ENCODE measurements at places on chromosomes 1 and 21.
A peak's percentile ranks its signal among the peaks of the same experiment; 100 is the strongest.

DNA sequence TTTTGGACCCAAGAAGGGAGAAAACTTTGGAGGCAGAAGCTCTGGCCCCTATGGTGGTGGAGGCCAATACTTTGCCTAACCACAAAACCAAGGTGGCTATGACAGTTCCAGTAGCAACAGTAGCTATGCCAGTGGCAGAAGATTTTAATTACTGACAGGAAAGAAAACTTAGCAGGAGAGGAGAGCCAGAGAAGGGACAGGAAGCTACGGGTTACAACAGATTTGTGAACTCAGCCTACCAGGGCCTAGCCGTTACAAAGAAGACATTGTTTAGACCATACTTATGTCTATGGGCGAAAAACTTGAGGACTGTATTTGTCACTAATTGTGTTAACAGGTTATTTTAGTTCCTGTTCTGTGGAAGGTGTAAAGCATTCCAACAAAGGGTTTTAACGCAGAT, 10.4 kb upstream of the ACOT11 start:
- no peak for DNase-seq

DNA sequence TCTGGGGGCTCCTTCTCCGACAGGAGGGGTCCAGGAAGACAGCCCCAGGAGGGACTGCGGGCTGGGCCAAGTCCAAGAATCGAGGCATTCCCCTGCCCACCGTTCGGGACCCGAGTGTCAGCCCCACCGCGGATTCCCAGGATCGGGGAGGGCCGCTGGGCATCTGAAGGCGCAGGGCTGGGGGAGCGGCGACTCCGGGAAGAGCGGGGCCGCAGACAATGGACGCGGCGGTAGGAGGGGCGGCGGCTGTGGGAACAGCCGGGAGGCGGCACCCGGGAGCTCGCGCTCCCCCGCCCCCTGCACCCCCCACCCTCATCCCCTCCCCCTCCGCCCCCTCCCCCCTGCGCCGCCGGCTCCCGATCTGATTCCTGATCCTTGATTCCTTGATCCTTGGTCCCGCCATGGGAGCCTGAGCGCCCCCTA, at the start of gene VANGL2:
Gene VANGL2 (plus strand): TSS at position 342 of the 423 bp plus-strand sequence. CDS start 15,274 bp downstream, outside the sequence.
- peak; percentile 65 for DNase-seq

DNA sequence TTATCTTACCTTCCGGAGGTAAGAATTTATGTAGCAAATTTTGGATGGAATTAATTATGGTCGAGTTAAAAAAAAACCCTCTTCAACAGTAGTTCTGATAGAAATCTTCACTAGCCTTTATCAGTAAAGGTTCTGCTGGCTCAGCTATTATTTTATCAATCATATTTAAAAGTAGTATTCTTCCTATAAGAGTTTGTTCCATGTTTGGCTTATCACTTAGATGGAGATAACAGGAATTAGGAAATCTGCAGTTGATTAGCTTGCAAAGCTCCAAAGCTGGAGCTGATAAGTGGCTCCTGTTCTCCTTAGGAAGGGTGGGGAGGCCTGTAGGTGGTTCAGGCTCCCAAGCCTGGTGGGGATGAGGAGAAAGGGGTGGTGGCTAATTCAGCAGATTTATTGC, 31.5 kb upstream of the DUSP10 start:
- no peak for DNase-seq

GRCh38 chr21:38472412-38473108, 25.7 kb downstream of the ERG start:
- DNase-seq = no peak

- no peak for DNase-seq
These were observed 55.9 kb downstream of the HNRNPR start for GRCh38 chr1:23288201-23288600.

DNA sequence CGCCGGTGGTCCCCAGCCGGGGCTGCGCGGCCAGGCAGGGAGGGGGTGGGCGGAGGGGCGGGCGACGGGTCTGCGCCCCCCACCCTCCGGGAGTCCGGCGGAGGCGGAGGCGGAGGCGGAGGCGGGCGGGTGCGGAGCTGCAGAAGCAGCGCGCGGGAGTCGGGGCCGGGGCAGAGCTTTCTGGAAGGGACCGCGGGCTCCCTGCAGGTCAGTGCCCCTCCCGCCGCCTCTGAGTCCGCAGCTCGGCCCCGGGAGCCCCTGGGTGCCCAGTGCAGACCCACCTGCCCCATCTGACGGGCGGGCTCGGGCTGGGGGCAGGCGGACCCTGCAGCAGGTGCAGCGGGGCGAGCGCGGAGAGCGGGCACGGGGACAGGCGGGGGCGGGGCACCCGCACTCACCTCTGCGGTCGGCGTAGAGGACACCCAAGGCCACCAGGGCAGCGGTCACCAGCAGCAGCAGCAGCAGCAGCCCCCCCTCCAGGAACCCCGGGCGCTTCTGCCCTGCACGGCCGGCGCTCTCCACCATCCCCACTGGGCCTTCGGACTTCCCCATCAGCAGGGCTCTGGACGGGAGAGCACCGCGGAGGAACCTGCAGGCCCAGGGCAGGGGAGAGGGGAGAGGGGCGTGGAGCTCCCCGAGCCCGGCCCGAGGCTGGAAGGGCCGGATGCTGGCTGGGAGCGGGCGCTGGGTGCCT, 3.7 kb downstream of the MMEL1 start:
- no peak for DNase-seq

DNA sequence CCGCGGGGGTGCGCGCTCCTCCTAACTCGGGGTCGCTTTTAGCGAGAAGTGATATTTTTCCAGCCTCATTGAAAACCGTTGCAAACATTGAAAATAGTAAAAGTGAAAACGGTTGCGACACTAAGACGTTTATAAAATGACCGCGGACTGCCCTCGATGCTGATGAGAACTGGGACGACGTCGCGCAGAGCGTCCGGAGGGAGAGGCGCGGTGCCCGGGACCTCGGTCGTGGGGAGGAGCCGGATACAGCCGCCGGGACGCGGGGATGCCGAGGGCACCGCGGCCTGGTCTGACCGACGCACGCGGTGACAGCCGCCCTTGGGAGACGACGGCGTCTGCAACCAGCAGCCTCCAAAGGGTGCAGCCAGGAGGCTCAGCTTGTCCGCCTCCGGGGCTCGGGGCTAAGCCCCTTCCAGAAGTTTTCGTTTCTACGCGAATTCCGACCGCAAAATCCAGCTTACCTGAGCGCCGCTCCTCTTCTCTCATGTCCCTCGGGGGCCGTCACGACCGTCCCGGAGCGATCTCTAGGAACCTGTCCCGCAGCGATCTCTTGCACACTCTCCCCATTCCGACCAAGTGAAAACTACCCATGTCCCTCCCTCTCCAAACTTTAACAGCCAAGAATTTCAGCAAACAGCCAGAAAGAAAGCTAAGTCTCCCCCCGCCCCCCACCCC, 144.4 kb upstream of the ETS2 start:
- DNase-seq = no peak

DNA sequence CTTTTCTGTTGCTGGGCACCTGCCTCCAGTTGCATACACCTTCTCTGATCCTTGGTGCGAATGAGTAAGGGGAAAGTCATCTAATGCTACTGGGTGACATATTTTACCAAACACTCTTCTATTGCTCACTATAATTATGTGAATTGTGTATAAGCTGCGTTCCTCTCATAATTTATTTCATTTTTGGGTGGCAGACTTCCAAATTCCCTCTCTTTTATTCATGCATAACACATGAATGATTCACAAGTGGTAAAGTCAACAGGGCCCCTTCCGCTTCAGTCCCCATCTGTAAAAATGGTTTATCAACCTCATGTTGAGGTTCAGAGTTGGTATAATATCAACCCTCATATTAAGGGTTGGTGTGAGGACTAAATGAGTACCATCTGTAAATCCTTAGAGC, 3.2 kb upstream of the QSOX1 start:
- DNase-seq = no peak

- DNase-seq = no peak
These were observed 108.9 kb downstream of the CAPN8 start for GRCh38 chr1:223556414-223557129.

DNA sequence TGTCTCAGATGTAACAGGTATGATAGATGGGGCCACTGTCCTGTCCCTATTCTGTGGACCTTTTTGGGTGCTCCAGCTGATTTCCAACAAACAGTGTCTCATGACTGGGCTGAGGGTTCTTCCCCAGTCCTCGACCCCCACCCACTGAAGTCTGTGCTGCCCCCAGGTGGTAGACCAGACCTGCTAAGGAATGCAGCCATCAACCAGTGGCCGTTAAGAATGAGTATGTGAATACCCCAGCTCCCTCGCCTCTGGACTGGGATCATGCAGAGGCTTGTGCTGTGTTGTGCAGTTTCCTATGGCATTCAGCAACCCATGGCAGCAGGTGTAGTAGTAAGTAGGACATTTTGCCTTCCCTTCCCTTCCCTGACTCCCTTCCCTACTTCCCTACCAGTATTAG, 183.1 kb upstream of the KAZN start:
- no peak for DNase-seq

DNA sequence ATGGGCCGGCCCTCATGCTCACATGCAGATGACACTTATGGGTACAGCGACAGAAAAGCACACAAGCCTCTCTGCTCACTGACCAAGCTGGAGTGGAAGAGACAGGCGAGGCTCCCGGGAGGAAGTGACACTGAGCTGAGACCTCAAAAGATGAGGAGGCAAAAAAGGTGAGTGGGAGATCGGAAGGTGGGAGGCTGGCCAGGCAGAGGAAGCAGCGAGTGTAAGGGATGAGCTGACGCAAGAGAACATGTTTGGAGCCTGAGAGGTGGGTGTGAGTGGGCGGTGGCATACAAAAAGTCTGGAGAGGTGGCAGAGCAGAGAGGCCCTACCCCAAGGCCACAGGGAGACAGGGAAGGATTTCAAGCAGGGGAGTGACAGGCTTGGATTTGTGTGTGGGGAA, 18.2 kb upstream of the CDCP2 start:
- no peak for DNase-seq

DNA sequence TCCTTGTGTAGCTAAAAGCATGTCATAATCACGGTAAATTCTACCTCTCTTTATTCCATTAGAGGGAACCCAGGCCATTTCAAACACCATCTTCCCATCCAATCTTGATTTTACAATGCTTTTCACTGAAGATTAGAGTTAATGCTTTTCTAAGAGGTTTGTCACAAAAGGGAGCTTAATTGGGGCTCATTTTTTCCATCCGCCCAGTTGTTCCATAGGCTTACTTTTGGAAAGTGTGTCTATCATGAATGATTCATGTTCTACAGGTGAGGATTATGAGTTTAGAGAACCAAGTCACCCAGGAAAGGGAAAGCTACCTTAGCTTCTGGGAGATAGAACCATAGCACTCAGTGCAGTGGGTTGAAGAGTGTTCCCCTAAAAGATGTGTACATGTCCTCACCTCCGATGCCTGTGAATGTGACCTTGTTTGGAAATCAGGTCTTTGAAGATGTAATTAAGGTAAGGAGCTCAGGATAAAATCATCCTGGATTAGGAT, 286.9 kb upstream of the RUNX1 start:
- DNase-seq = no peak

- DNase-seq = no peak
These were observed 4.6 kb downstream of the PEAR1 start for GRCh38 chr1:156898161-156898566.

- no peak for DNase-seq
These were observed 57.9 kb upstream of the GJB5 start for GRCh38 chr1:34696981-34697380.

DNA sequence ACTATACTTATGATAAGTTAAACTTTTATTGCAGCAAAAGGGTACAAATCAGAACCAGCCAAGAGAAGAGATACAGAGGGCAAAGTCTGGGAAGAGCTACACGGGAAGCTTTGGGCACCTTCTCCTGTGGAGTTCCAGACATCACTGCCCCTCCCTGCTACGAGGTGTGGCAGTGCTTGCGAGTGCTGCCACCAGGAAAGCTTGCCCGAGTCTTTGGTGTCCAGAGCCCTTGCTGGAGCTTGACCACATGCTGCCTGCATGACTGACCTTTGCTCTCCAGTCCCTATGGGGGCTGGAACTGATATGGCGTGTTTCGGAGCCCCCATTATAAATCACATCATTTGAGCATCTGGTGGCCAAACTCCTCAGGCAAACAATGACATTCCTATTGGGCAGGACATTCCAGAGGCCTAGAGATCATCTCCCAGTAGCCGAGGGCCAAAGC, 23.4 kb downstream of the PLEKHO1 start:
- DNase-seq = no peak

GRCh38 chr1:28956038-28956464, 41.7 kb downstream of the EPB41 start:
- DNase-seq = no peak

- no peak for DNase-seq
These were observed 42.9 kb downstream of the NFIA start for GRCh38 chr1:61125263-61125662.

DNA sequence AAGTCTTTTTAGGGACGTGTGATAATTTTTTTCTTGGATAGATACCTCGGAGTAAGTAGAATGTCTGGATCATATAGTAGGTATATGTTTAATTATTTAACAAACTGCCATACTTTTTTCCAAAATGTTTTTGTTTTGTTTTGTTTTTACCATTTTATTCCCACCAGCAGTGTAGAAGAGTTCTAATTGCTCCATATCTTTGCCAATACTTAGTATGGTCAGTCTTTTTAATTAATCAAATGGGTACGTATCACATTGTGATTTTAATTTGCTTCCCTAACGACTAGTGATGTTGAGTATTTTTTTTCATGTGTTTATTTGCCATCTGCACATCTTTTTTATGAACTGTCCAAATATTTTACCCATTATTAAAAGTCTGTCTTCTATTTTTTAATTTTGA, 23.6 kb upstream of the KCNJ6 start:
- DNase-seq = no peak

DNA sequence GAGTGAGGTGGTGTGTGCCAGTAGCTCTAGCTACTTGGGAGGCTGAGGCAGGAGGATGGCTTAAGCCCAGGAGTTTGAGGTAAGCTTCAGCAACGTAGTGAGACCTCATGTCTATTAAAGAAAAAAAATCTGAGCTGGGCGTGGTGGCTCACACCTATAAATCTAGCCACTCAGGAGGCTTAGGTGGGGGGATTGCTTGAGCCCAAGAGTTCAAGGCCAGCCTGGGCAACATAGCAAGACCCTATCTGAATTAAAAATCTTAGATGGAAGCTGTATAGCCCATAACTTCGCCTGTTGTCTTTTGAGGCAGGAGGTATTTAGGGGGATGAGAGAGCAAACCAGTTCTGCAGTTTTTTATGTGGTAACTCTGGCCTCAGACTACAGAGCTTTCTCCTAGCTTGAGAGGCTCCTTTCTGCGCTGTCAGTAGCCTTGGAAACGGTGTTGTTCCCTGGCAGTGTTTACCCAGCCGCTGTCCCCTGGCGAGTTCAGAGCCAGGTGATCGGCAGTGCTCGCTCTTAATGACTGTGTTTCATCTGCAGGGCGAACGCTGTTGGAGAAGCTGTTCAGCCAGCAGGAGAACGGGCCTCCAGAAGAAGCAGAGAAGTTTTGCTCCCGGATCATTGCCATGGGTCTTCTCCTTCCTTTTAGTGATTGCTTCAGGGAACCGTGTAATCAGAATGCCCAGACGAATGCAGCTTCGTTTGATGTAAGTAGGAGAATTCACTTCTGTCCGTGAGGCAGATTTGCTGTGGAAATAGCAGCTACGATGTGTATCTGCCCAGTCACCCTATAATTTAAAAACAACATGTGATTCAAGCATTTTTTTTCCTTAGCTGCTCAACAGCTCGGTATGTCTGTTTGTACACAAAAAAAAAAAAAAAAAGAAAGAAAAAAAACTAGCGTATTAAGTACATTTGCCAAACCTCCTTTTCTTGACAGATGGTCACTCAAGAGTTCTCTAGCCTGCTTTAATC, 31.2 kb downstream of the FMN2 start:
- DNase-seq = peak; percentile 60

- DNase-seq = no peak
These were observed 52.7 kb upstream of the SERBP1 start for GRCh38 chr1:67482733-67483482.

All from anterior cingulate cortex (tissue), 58 donors.